OCI-M1 (cell line): ENCODE measurements at places on chromosomes 3 and 15.
A peak's percentile ranks its signal among the peaks of the same experiment; 100 is the strongest.

- no peak for DNase-seq
These were observed 732 bp downstream of the SAXO2 start for GRCh38 chr15:82263350-82263749.

DNA sequence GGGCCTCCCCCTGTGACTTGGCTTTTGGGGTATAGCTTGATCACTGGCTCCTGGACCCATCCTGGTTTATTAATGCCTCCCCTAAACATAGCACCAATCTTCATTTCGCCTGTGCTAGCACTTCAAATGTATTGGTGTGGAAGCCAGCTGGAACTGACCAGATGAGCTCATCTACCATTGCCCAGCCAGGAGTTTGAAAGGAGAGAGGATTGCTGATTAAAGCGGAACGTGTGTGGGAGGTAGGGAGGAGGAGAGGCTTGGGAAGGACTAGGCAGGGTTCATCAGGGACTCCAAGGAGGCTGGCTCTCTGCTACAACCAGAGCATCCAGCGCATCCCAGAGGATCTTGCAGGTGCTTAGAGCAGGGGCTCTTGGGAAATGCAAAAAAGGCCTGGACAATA is 34.4 kb upstream of the TLE3 start:
- DNase-seq = no peak

- DNase-seq = peak; percentile 71
These were observed 203.7 kb downstream of the SLC9A9 start for GRCh38 chr3:143644370-143645089.

DNA sequence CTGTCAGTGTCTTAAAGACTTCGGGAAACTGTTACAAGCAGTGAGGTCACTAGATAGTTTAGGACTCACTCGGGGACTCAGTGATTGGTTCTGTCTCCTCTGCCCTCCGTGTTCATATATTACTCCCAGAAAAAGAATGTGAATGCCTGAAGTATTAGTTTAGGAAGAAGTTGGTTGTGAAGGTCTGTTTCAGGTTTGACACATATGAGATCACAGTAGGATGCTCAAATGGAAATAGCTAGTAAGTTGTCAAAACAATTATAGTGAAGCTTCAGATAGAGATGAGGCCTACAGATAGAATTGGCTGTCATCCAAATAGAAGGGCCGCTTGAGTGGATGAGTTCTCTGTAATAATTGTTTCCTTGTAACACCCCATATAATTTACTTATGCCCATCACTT is 172.6 kb downstream of the PLCL2 start:
- no peak for DNase-seq

- DNase-seq = no peak
These were observed 13.0 kb upstream of the PARP6 start for GRCh38 chr15:72285402-72285801.
